Activated CD4-positive, CD25-positive, alpha-beta regulatory T cell treated with anti-CD3 and anti-CD28 coated beads, Interleukin-2, amount 50 U/mL, for 16 hours (primary cell): ENCODE measurements at places on chromosomes 13 and 19.

- DNase-seq: no peak
These were observed 1465.0 kb downstream of the EFNB2 start for GRCh38 chr13:105070452-105070851.

DNA sequence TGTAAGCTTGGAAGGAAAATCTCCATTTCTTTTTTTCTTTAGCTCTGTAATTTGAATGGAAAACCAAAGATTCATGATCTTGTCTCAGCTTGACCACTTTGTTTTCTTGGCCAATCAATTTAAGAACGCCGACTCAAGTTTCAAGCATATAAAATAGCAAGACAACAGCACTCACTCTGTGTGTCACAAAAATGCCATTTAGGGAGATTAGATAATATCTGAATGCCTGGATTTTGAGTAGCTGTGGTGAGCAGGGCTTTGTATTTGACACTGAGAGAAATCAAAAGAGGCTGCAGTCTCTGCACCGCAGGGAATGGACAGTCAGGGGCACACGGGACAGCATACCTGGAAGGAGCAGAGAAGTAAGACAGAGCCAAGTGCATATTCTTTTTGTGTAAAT lies 209.5 kb upstream of the SLC10A2 start:
- DNase-seq: no peak

- DNase-seq: no peak
These were observed 65.8 kb downstream of the KATNAL1 start for GRCh38 chr13:30241532-30241931.

GRCh38 chr13:98965325-98965724 lies 12.5 kb downstream of the DOCK9 start:
- no peak for DNase-seq

GRCh38 chr19:48571378-48572162 lies 19.6 kb downstream of the SULT2B1 start:
- no peak for DNase-seq

GRCh38 chr13:81211713-81212112 lies 870.8 kb upstream of the SPRY2 start:
- no peak for DNase-seq

DNA sequence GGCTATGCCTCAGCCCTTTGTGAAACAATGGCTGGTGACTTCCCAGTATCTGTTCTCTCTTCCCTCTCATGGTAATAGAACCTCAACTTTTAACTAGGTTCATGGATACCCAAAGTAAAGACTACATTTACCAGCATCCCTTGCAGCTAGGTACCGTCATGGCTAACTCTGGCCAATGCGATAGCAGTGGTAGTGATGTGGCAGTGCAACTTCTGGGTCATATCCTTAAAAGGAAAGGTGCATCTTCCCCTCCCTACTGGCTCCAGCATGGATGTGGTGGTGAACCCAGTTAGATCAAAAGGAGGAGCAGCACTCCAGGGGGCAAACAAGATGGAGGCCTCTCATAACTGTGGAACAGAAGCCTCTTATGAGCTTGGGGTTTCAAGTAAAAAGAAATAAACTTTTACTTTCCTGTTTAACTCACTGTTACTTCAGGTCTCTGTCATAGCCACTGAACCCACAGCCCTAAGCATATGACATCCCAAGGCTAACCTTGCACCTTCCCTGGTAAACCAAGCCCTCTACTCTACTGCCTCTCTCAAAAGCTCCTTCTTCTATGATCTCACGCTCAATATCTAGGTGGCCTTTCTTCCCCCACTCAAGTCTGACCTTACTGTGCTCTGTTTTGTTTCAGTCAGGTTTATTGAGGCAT lies 104.4 kb downstream of the DOCK9 start:
- no peak for DNase-seq

DNA sequence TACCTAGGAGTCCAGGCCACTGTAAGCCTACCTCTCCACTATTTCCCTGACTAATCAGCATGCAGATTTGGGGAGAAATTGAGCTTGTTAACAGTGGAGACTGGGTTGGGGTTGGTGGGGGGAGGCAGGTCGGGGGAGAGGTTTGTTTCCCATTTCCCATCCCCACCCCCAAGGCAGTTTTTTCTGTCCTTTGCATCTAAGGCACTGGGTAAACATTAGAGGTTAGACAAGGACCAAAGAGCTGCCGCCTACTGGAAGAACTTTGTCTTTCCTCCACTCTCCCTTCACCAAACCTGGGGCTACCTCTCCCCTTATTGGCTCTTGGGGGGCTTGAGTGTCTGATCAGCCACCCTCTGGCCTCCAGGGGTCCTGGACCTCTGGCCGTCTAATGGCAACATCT lies 953 bp downstream of the KCNN4 start:
- DNase-seq: no peak

GRCh38 chr19:28500982-28501630 lies 711.8 kb downstream of the UQCRFS1 start:
- no peak for DNase-seq

GRCh38 chr13:94382517-94382916 lies 97.0 kb downstream of the DCT start:
- DNase-seq: no peak

GRCh38 chr19:19171821-19172532 lies 1.9 kb upstream of the MEF2B start:
- no peak for DNase-seq

GRCh38 chr13:84029396-84029795 lies 147.1 kb upstream of the SLITRK1 start:
- DNase-seq: no peak

DNA sequence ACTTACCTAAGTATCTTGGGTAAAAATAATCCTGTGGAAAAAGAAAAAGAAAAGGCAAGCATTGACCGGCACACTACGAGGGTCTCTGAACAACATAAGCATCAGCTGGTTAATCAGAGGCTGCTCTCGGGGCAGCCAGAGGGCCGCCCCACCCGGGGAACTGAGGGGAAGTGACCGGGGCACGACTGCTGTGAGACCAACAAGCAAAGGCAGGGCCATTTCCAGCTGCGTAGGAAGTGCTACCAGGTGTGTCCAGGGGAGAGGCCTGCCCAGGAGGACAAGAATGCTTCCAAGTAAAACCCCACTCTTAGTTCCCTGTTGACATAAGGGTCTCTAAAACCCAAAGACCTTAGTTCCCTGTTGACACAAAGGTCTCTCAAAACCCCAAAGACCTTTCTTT lies 15.9 kb downstream of the GAS6 start:
- DNase-seq: no peak

DNA sequence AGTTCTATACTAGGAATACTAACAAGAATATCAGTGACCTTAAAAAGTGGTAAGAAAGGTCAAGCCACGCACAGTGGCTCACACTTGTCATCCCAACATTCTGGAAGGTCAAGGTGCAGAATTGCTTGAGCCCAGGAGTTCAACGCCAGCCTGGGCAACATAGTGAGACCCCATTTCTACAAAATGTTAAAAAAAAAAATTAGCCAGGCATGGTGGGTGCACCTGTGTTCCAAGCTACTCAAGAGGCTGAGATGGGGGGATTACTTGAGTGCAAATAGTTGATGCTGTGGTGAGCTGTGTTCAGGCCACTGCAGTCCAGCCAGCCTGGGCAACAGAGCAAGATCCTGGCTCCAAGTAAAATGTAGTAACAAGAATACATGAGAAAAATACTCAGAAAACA lies 61.8 kb downstream of the PCDH9 start:
- no peak for DNase-seq

DNA sequence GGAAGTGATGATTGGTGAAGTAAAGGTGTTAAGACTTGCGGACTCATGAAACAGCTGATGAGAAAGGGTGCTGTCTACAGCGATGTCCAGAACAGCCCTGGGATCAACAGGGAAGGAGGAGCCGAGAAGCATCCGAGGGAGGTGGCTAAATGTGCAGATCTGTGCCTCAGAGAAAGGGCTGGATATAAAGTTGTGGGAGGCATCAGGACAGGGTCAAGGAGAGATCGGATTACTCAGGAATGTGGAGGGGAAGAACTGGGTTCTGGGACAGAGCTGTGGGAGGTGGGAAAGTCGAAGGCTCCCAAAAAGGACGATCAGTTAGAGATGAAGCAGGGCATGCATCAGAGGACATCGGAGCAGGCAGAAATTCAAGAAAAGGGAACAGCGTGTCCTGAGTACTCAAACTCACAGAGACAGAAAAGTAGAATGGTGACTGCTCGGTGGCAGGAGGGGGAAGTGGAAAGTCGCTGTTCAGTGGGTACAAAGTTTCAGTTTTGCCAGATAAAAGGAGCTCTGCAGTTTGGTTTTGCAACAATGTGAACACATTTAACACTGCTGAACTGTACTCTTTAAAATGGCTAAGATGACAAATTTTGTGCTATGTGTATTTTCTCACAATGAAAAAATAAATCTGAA lies 1.9 kb downstream of the SIGLEC14 start:
- DNase-seq: no peak

GRCh38 chr19:18377026-18377425 lies 8.9 kb upstream of the GDF15 start:
- no peak for DNase-seq

GRCh38 chr13:84279166-84279565 lies 396.9 kb upstream of the SLITRK1 start:
- no peak for DNase-seq

DNA sequence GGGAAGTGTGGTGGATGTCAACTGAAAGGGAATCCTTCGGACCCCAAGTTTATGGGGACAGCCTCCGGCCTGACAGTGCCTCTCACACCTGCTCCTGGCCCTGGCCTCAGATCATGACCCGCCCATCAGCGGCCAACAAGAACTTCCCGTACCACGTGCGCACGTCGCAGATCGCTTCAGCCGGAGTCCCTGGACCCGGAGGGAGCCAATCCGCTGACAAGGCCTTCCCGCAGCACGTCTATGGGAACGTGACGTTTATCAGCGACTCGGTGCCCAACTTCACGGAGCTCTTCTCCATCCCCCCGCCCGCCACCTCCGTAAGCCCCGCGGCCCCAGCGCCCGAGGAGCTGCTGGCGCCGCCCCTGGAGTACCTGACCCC lies 2.0 kb upstream of the MEGF8 start:
- no peak for DNase-seq

DNA sequence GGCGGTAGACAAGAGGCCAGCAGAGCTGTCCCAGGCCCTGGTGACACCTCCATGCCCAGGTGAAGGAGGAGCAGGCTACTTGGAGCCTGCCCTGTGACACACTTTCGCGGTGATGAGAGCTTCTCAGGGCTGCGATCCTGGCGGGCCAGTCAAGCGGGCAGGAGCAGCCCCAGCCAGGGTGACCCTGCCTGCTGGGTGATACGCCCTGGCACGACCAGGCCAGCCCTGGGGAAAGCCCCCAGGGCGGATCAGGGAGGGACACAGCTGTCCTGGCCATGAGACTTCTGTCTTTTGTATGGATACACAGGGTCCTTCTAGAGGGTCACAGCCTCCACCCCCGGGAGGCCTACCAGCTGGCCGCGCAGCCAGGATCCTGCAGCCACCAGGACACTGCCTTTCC lies 13.1 kb downstream of the DNM2 start:
- DNase-seq: no peak

- no peak for DNase-seq
These were observed 57.5 kb downstream of the SLC7A1 start for GRCh38 chr13:29537736-29538651.

DNA sequence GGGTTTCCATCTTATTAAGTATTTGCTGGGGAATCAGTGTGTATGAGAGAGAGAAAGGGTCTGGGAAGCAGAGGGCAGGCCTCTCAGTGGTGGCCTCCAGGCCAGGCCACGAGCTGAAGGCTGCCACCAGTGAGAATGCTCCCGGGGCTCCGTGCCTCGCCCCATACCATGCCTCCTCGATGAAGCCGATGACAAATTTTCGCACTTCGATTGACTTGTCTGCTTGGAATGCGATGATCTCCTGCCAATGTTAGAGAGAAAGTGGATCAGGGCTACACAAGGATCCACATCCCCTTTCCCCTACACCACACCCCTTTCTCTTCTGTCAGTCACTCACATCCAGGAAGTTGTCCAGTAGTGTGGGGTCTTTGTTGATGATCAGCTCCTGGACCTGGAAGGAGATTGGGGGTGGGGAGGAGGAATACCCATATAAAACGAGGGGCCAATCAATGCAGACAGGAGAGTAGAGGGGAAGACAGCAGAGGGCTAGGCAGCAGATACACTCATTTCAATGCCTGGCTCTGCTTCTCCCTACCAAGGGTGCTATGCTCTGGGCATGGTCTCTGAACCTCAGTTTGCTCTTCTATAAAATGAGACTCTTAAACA lies 10.7 kb downstream of the SYMPK start:
- DNase-seq: no peak

- DNase-seq: no peak
These were observed 528.6 kb downstream of the SUCLA2 start for GRCh38 chr13:47472516-47472915.

- DNase-seq: no peak
These were observed 51.5 kb upstream of the WDFY2 start for GRCh38 chr13:51532736-51533197.

DNA sequence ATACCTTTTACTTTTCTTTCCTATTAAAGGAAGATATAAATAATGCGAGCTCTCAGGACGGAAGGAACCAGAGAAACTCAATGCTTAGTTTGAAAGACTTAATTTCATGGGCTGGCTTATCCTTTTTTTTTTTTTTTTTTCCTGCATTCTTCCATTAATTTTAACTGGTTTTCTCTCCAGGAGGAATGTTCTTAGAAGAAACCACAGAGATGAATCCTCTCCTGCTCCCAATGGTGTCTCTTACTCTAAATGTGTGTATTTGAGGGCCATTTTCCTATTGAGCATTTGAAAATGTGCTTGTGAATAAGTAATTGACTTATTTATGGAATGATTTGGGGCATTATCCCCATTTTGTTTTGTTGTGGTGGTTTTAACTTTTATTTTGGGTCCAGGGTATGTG lies 494.9 kb downstream of the FOXO1 start:
- DNase-seq: no peak

DNA sequence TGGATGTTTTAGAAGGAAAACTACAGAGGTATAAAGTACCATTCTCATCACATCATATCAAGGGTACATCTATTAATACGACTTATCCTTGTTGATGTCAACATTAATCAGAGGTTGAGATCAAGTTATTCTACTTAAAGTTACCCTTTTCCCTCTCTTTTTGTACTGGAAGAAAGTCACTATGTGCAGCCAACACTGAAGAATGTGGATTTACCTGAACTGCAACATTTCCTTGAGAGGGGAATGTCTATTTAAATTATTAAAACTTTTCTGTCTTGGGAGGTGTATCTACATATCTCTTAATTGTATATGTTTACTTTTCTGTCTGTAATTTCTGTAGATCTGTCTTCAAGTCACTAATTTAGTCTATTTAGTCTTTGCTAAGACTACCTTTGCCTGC lies 2.5 kb upstream of the FBXL3 start:
- DNase-seq: no peak

DNA sequence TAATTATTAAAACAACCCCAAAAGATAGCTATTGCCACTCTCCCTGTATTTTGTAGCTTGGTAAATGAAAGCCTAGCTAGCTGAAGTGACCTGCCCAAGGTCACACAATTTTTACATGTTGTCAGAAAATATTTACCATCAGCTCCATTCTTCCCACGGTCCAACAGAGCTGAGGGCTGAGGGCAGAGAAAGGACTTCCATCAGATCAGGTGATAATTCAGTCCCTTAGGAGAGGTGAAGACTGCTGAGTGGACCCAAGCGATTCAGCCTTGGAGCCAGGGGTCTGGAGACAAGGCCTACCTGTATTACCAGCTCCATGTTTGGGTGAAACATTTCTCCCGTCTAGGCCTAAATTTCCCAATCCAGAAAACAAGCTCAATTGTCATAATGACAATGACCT lies 149.5 kb upstream of the TSHZ3 start:
- no peak for DNase-seq

- no peak for DNase-seq
These were observed 1.6 kb upstream of the DIRAS1 start for GRCh38 chr19:2722541-2723344.
